ENCODE measurements at places on chromosomes 4 and X.

DNA sequence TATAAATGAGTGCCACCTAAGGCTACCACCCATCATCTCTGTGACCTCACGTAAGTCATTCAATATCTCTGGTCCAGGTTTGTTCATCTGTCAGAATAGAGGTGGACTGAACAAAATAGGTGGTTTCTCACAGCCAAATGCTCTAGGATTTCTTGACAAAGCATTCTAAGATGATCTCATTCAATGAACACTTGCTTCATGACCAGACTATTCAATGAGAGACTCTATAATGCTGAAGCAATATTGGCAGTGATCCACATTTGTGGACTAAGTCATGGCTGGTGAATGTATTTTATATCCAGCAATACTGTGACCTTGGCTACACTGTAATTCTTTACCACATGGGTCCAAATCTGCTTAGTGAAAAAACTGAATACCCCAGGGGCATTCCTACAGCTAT is 37.9 kb downstream of the LDB2 start:
- no peak for DNase-seq

DNA sequence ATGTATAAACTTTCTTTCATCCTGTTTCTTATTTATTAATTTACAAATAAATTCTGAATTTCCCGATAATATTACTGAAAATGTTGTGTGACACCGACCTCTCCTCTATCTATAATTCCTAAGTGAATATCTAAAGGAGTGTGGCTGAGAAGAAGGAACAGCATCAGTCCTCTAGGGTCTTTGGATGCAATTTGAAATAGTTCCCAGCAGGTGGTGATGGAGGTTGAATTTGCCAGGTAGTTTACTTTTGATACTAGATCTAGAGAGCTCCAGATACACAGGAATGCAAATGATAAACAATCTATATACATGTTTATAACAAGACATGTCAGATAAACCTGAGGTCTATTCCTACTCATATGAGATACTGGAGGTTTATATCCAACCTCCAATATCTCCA is 305.4 kb downstream of the PCDH18 start:
- no peak for DNase-seq

DNA sequence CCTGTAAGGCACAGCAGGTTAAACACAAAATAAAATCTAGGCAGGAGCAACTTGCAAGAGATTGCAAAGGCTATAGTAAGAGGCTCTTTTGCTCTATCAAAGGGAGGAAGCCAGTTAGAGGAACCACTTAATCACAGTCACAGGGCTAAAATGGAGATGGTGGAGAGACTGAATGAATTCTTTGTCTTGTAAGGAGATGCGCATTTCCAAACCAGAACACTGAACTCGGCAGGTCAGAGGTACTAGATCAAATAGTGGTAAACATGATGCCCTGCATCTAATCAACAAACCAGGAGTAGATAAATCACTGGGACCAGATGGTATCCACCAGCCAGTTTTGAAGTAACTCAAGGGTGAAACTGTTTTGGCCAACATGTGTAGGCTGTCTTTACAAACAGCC is 55.8 kb downstream of the GPC4 start:
- no peak for DNase-seq

- no peak for DNase-seq
Measured at GRCh38 chr4:69408451-69408850, 87.3 kb downstream of the UGT2B4 start.

DNA sequence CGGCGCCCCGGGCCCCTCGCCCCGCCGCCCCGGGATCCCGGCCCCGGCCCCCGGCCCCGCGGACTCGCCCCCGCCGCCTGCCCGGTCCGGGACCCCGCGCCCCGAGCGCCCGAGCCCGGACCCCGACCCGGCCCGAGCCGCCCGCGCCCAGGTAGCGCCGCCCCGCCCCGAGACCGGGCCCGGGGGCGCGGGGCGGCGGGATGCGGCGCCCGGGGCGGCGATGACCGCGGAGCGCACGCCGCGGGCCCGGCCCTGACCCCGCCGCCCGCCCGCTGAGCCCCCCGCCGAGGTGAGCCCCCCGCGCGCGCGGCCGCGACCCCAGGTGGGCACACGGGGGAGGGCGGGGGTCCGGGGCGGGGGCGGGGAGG is 224 bp downstream of the FGFRL1 start:
- no peak for DNase-seq

DNA sequence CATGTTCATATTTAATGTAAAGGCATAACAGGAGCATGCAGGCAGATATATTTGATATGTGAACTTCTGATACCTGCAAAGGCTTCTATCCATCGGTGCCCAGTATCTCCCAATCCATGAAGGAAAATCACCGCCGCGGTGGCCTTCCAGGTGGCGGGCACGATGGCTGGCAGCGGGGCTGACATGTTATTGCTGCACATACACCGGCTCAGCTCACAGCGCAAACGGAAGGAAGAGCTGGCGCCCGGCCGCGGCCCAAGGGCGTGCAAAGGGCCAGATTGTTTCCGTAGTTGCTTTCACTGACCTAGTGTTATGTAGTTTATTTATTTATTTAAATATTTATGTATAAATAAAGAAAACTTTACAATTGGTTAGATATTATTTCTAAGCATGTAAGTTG is 322.7 kb upstream of the PITX2 start:
- DNase-seq, result no peak

DNA sequence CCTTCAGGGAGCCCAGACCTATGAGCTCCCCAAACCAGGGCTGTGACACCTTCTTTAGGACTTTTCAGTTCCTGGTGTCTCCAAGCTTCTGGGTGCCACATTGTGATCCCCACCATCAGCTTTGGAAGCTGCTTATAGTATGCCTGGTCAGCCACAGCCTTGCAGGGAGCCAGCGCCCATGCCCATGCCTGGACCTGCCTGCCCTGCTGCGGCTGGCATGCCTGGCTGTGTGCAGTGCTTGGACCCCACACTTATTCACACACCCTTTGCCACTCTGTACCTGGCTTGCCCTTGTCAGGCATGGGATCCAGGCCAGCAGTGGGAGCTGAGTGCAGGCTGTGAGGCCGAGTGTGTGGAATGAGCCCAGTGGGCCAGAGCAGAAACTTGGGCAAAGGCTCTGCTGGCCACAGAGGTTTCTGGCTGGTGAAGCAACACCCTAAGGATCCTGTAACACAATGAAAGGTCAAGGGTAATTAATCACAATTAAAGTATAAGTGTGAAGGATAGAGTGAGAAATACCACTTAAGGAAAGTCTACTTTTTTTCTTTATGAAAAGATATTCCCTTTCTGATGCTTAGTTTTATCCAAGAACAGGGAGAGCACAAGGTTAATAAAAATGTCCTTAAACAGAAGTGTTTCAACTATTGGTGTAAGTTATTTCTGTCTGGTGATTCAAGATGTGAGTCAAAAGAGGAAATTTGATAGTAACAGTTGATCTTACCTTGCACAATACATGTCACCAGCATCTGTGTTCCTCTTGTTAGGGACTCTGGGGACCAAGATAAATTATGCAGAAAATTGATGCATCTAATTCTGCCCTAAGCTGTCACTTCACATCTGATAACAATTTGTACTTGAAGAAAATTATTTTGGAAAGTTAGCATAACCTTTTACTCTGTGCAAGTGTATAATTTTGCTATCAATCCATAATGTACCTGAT is 161.8 kb downstream of the FAM47A start:
- no peak for DNase-seq

DNA sequence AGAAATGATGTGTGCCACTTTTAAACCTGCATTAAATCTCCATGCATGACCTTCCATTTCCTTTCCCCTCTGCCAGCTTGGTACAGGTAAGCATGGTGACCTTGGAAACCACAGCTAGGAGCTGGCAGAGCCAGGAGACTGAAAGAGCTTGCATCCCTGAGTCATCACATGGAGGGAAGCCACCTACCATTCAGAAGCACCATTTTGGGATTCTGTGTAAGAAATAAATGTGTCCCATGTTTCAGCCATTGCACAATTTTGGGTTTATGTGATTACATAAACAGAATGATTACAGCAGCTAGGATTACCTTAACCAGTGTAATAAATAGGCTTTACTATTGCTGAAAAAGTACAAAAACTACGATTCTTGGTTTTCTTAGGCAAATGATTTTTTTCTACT is 17.3 kb upstream of the CCDC149 start:
- no peak for DNase-seq

GRCh38 chrX:140723121-140723715 is 13.7 kb downstream of the LINC00632 start:
- DNase-seq, result no peak

- no peak for DNase-seq
Measured at GRCh38 chrX:9997524-9997923, 30.4 kb downstream of the CLDN34 start.

GRCh38 chrX:118171356-118171755 is 54.7 kb upstream of the KLHL13 start:
- no peak for DNase-seq

DNA sequence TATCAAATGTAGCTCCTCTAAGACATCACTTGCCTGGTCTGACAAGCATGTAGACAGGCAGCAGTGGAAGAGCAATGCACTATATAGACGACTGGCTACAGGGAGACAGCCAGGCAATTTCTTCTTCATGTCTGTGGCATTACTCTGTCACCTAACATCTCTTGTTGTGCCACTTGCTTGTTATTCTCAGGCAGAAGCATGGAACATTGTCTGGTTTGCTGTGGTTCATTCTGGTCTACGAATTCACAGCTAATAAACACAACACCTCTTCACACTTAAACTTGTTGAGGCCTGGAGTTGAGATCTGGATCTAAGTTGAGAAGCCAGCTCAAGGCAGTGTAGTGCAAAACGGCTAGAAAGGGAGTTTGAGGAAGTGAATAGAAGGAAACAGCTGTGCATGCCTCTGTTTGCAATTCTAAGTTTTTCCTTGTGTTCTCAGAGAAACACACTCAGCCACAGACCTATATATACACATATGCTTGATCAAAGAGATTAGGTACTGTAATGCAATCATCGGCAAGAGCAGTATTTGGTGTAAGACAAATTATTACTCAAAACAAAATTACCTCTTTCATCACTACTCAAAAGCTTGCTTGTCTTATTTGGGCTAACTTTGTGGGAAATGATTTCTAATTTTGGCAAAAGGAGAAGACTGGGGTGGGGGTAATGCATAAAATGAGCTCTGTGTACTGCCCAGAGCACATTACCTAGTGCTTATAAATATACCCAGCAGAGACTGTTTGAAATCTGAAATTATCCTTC is 243.8 kb downstream of the PPP3CA start:
- no peak for DNase-seq

All from activated CD4-positive, CD25-positive, alpha-beta regulatory T cell (primary cell).